ENCODE measurements at places on chromosomes 5 and 9.

DNA sequence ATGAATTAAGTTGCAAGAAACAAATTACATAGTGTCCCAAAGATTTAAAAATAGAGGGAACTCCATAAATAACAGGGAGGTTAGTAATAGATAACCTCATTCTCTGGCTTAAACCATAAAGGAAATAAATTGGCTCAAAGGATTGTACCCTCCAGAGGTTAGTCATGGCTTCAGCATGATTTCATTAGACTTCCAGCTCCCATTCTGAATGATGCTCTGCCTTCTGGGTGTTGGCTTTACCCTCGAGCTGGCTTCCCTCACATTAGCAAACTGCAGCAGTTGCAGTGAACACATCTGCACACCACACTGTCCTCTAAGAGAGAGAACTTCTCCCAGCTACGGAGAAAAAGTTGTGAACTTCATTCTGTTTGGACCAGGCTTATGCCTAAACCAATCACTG lies 70.4 kb downstream of the RGS7BP start:
- no peak for DNase-seq

- no peak for DNase-seq
Measured at GRCh38 chr5:8363138-8363537, 494.2 kb downstream of the MTRR start.

DNA sequence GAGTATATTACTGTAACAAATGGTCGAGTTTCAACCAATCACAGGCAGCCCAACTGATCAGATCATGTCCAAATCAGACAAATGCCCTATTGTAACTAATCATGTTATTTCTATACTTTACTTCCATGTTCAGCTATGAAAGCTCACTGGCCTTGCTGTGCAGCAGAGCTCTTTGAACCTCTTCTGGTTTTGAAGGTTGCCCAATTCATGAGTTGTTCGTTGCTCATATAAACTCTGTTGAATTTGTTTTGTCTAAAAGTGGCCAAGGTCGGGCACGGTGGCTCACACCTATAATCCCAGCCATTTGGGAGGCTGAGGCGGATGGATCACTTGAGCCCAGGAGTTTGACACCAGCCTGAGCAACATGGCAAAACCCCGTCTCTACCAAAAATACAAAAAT lies 21.6 kb downstream of the PDE6A start:
- DNase-seq, result no peak

GRCh38 chr9:134485653-134486052 lies 155.9 kb upstream of the COL5A1 start:
- DNase-seq, result no peak

- no peak for DNase-seq
Measured at GRCh38 chr5:121630402-121630801, 221.3 kb upstream of the FTMT start.

GRCh38 chr9:22395687-22396141 lies 50.9 kb upstream of the DMRTA1 start:
- no peak for DNase-seq

- no peak for DNase-seq
Measured at GRCh38 chr5:33531037-33531298, 90.2 kb downstream of the TARS1 start.

- DNase-seq, result no peak
Measured at GRCh38 chr5:176741561-176742211, 68.7 kb upstream of the UNC5A start.

DNA sequence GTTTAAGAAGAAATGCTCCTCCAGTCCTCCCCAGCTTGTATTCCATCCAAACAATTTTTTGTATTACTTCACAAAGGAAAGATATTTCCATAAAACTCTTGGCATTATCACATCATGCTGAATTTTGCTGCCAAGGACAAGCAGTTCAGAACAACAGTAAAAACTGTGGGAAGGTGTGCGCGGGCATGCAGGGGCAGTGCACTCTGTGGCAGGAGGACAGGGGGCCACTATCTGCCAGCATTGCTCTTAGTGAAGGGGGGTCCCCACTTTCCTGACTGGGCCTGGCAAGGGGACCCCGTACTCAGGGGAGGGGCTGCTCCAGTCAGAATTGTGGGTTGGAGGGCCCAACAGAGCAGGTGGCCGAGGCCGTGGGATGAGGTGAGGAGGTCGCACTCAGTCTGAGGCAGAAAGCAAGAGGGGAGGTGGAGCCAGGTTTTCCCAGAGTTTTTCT lies 32.8 kb downstream of the ANGPTL2 start:
- no peak for DNase-seq

- no peak for DNase-seq
Measured at GRCh38 chr5:35059251-35059650, 11.5 kb upstream of the AGXT2 start.

GRCh38 chr9:131029574-131029952 lies 20.6 kb downstream of the LAMC3 start:
- no peak for DNase-seq

- peak; percentile 47 for DNase-seq
Measured at GRCh38 chr5:123512611-123513461, 859 bp downstream of the CSNK1G3 start.

DNA sequence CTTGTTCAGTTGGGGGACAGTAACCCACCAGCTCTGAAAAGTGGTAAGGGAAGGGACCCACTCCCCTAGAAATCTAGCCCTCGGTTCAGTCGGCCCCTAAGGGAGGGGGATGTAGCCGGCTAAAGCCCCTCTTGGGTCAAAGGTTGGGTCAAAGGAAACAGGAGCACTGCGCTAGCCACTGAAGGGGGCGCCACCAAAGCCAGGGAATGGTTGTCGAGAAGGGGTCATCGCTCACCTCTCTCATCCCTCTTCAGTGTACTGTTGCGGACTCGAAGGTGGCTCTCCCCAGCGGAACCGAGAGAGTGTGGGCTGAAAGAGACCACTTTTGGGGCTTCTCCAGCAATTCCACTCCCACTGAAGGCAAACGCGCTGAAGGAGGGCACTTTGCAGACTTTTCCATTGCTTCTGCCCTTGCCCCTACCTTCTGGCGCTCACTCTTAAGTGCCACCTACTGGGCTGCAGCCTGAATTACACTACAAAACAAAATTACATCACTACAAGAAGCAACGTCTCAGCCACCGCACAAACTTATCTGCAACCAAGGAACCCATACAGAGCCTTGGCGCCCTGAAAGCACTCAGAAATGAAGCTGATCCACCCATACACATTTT lies 396.9 kb downstream of the PDE4D start:
- DNase-seq, result no peak

DNA sequence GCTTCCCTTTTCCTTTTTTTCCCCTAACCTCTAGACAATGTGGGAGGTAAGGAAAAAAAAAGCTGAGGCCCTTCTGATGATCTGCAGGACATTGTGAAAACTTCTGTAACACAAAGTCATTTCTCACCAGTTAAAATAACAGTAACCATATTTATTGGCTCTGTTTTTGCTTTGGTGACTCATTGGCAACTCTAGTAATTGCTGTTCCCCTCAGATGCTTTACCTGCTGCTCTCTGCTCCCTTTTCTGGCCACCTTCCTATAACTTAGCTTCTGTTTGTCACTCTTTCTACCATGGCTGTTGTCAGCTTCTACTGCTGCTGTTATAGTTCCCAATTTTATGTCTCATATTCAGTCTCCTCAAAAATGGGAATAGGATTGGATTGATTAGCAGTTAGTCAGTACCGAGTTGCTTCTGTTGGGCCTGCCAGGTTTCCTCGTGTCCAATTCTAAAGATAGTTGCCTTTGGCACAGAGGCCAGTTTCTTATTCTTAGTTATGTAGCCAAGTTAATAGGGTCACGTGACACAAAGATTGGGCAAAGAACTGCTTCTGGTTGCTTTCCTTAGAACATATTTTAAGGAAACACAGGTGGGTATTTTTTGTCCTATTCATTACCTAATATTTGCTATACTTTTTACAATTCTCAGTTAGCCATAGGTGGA lies 16.8 kb downstream of the SCAMP1 start:
- DNase-seq, result no peak

DNA sequence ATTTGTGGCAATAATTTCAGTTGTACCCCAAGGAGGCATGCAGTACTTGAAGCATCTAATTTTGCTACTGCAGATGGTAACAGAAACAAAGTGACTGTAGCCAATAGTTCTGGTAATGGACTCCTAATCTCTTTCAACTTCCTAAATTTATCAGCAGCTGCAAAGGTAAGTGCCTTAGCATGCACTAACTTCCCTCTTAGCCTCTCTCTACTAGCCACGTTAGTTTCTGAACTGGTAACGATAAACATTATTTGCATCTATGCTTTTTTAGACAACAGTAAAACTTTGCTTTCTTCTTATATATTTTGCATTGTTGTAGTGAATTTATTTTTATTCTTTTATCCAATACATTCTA lies 6.2 kb upstream of the CKS2 start:
- DNase-seq, result no peak

- DNase-seq, result no peak
Measured at GRCh38 chr5:74546796-74547195, 93.7 kb downstream of the ENC1 start.

DNA sequence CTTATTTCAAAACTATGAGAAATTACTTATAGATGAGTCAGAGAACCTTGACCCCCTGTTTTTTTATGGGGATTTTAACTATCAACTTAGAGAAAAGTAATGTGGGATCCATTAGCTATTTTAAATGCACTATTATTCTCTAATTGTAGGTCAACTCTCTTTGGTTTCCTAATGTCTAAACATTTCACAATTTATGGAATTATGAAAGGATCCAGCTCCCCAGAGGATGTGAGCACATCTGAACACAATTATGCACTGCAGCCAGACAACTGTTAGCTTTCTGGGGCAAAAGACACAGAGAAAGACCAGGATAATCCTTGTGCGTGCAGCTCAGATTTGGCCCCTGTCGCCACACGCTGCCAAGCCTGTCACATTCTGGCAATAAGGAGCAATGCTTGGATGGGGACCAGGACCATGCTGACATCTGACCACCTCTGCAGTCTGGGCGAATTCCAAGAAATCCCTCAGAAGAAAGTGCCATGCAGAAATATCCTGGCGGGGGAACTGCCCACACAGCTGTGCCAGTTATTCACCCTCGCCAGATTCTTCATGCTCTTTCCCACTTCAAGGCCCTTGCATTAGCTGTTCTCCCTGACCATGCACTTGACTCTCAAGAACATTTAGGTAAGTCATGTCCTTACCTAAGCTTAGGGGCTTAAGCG lies 22.2 kb upstream of the CMBL start:
- no peak for DNase-seq

DNA sequence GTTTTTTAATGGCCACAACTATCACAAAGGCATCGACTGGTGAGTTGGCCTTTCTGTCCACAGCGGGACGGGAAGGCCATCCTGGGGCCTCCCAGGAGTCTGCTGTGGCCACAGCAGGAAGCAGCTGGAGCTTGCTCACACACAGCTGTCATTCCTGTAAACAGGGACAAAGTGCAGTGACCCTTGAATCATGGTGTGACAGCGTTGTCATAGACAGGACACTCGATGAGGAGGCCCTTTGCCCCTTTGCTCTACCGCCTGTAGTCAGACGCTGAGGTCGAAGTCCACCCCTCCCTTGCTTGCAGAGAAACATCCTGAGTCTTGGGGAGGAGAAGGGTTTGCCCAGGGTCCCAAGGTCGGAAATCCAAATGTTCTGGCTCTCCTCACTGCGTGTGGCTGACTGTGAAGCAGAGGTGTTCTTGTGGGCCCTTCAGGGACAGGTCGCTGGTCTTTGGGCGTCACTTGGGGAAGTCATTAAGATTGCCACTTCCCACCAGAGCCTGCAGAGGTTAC lies 35.1 kb downstream of the NDST1 start:
- no peak for DNase-seq

GRCh38 chr5:148912714-148913398 lies 86.4 kb downstream of the ADRB2 start:
- DNase-seq, result no peak

DNA sequence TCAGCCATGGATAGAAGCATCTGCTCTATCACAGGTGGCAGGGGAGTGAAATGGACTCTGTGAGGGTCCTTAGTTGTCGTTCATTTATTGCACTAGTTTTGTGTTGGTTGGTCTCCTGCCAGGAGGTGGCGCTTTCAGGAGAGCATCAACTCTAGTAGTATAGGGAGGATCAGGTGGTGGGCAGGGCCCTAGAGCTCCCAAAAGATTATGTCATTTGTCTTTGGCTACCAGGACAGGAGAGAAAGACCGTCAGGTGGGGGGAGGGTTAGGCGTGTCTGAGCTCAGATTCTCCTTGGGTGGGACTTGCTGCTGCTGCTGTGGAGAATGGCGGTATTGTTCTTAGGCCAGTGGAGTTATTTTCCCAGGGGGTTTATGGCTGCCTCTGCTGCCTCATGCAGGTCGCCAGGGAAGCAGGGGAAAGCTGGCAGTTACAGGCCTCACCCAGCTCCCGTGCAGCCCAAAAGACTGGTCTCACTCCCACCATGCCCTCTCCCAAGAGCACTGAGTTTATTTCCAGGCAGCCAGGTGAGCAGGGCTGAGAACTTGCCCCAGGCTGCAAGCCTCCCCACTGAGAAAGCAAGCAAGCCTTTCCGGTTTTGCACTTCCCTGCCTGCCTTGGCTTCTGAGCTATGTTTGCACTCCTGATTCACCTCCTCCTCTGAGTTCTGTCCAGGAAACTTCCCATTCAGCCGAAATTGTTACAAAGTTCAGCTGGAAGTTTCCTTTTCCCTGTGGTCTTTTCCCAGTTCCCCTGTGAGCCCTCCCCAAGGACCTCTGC lies 317.3 kb downstream of the TAF11L14 start:
- DNase-seq, result no peak

DNA sequence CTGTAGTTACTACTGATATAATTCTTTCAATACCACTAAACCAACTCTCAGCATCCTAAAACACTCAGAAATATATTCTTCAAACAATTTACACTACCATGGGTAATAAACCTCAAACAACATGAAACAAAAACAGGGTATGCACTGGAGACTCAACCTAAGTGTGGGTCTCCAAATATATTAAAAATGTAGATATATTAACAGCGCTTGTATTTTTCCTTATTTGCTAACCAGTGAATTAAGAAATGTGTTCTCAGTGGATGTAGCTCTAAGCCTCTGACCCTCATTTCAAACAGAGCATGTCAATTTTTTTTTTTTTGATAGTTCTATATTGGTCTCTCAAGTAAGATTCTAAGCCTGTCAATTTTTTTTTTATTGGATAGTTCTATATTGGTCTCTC lies 778.5 kb upstream of the CDH10 start:
- DNase-seq, result no peak

DNA sequence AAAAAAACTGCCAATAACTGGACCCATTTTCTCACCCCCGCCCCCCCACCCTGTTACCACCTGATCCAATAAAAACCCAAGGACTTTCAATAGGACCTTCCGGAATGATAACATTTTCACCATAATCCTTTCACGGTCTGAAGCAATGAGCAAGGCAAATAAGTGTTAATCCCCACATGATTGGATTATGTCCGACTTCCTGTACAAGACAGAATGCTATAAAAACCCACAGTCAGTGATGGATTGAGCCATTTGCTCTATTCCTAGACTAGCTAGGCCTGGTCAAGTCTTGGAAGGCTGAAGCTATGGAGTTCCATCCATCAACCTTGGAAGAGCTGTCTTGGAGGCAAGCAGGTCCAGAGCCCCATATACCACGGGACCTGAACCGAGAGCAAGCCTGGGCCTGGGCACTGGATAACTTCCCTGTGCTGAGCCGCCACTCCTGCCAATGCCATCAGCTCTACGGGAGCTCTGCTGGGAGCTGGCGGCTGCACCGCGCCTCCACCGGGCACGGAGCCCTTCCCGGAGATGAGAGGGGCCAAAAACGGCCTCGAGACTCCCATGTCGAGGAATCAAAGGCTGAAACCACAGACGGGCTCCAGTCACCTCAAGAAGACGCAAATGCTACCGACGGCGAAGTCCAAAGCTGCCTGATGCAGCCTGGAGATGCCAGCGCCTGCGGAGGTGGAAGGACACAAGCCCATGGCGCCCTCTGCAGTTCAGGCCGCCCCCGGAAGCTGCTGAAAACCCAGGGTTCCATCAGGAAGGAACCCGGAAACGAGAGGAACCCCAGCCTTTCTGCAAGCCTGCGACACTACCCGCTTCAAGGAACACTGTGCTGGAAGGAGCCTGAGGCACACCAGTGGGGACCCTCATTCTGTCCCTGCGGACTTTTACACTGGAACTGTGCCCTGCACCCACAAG lies 69.2 kb downstream of the ANXA2R start:
- DNase-seq, result peak; percentile 27
